ENCODE measurements at places on chromosomes 6 and 20.

- peak; percentile 82 for DNase-seq
Measured at GRCh38 chr6:43496370-43497128, 13.6 kb downstream of the LRRC73 start.

GRCh38 chr6:158861686-158862381 is 42.7 kb upstream of the EZR start:
- DNase-seq = no peak

GRCh38 chr20:37907677-37908401 is 4.9 kb downstream of the VSTM2L start:
- peak; percentile 82 for DNase-seq

DNA sequence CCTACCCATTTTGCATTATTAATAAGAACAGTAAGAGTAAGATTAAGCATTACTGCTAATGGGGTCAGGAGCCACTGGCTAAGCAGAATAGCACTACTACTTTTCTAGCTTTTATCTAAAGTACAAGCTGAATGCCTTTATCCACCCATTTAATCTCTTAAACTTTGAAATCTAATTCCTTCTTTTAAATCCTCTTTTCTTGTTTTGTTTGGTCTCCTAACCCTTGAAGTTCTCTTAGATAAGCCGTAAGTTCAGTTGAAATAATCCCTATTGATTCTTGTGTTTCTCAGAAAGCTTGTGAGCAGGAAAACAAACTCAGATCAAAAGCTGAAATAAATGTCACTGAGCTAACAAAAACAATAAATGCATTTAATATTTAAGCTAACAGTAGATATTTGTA is 380.2 kb downstream of the TBC1D32 start:
- no peak for DNase-seq

- DNase-seq = no peak
Measured at GRCh38 chr6:66189915-66190314, 482.9 kb upstream of the EYS start.

DNA sequence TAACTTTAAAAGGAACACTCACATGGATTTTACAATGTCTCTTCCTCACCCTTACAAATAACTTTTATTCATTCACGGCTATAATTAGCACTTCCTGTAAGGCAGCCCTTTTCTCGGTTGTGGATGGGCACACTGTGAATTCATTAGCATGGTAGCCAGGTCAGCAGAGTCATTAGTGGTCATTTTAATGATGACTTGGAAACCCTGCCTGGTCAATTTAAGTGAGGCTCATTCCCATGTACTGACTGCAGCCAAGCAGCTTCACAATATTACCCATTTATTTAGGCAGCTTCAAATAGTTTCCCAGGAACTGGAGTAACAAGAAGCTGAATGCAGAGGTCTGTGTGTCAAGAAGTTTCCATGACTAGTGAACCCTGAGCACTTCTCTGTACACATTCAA is 248.8 kb downstream of the KHDC1L start:
- no peak for DNase-seq

Measured in hepatic stellate cell (primary cell).